ENCODE measurements at places on chromosomes 11 and 22. TPM values are rescaled to one million over a fixed set of nuclear protein-coding genes. Genes with fewer than 3 reads are reported as not detected.

FOLR3 gene
- not detected for polyA plus RNA-seq

C11orf91 gene
- polyA plus RNA-seq: not detected

MAPK8IP2 gene
- polyA plus RNA-seq: under 0.01 TPM

MPZL3 gene
- polyA plus RNA-seq: 0.33 TPM

NAA40 gene
- polyA plus RNA-seq: 20.7 TPM

BRD1 gene
- 21.6 TPM for polyA plus RNA-seq

NFAM1 gene
- polyA plus RNA-seq: 2.6 TPM

SLC1A2 gene
- not detected for polyA plus RNA-seq

SCARF2 gene
- polyA plus RNA-seq: 21.4 TPM

OR52I2 gene
- not detected for polyA plus RNA-seq

LRRC55 gene
- 0.05 TPM for polyA plus RNA-seq

GLYATL1 gene
- polyA plus RNA-seq: not detected

GLB1L2 gene
- polyA plus RNA-seq: not detected

FIBIN gene
- 56.3 TPM for polyA plus RNA-seq

GGT5 gene
- 52.3 TPM for polyA plus RNA-seq

TM7SF2 gene
- 4.0 TPM for polyA plus RNA-seq

PGA5 gene
- polyA plus RNA-seq: not detected

NRIP3 gene
- polyA plus RNA-seq: 0.63 TPM

SESN3 gene
- 10.0 TPM for polyA plus RNA-seq

RPUSD4 gene
- polyA plus RNA-seq: 23.5 TPM
